CMK (cell line): ENCODE measurements at places on chromosomes 1 and 21.

DNA sequence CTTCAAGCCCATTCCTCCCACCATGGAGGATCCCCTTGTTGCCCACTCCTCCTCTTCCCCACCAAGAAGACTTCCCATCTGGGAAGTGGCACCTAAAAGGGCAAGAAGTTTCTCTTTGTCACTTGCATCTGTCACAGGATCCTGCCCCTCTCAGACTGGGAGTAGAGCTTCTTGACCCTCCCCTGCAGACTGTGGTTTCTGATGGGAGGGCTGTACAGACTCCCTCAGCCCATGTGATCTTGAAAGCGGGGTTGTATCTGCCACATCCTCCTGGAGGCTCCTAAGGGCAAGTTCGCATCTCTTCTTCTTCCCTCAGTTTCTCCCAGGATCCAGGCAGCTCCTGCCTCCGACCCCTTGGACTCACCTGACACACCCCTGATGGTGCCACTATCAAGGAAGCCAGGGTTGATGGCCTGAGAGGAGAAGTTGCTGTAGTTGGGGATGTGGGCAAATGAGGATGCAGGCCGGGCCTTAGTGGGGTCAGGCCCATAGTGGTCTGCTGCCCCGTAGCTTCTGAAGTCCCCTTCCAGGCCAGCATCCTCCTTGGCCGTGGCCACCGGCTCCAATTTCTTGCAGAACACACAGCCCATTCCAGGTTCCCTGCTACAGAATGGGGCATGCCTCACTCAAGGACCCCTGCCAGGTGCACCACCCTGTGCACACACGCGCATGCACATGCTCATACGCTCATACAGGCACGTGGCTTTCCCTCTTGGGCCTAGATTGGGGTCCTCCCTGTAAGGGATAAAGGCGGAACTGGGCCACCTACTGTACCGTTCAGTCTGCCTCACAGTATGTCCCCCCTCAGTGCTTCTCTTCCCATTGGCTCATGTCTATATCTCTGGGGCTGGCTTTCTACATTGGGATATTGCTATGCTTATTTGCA lies 11.4 kb downstream of the FGR start:
- no peak for DNase-seq

DNA sequence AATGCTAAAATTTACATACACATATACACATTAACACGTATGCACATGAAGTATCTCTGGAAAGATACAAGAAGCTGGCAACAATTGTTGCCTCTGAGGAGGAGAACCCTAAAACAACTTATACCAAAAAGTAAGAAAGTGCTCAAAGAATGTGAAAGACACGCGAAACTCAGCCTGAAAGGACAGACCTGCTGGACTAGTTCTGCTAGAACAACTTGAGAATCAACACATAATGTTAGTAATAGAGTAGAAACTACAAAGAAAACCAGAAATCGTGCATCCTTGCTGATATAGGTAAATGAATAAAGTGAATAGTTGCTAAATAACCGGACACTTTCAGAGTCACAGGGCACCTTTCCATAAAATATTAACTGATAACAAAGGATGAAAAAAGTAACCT lies 242.5 kb downstream of the RERE start:
- DNase-seq = no peak

- DNase-seq = no peak
These were observed 111.3 kb upstream of the SAMSN1 start for GRCh38 chr21:14657241-14658008.

DNA sequence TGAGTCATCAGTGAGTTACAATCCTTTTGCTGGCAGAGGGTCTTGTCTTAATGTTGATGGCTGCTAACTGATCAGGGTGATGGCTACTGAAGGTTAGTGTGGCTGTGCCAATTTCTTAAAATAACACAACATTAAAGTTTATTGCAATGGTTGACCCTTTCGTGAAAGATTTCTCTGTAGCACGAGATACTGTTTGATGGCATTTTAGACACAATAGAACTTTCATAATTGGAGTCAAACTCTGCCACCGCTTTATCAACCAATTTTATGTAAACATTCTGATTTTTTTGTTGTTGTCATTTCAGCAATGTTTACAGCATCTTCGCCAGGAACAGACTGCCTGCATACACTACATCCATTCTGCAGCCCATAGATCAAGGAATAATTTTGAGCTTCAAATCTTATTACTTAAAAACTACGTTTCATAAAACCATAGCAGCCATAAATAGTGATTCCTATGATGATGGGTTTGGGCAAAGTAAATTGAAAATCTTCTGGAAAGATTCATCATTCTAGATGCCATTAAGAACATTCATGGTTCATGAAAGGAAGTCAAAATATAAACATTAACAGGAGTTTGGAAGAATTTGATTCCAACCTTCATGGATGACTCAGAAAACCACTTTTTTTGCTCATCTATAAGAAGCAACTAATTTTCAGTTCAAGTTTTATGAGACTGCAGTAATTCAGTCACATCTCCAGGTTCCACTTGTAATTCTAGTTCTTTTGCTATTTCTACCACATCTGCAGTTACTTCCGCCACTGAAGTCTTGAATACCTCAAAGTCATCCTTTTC lies 85.9 kb downstream of the TYW3 start:
- no peak for DNase-seq

- no peak for DNase-seq
These were observed 269.5 kb downstream of the GRIK3 start for GRCh38 chr1:36764798-36765197.

GRCh38 chr1:76872944-76873343 lies 5.7 kb downstream of the ST6GALNAC5 start:
- no peak for DNase-seq

DNA sequence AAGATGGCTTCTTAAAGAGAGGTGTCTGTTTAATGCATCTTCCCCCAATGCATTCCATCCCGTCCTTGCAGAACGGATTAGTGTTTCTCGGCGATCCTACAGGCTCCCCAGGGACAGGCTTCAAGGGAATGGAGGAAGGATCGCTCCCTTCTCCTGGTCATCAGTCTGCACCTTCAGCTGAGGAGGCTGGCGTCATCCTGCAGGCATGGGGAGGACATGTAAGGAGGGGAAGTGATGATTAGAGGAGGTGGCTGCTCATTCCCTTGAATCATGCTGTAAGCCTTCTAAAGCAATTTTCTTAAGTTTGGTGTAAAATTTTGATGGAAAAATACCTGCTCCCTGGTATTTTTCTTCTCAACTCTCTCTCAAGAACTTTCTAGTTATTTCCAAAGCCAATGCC lies 603.6 kb downstream of the NPHP4 start:
- no peak for DNase-seq

GRCh38 chr1:188425687-188426086 lies 1596.9 kb downstream of the PLA2G4A start:
- DNase-seq = no peak
